Spinal cord (tissue), 10 donors: ENCODE measurements at places on chromosomes 5 and 9. TPM values are rescaled to one million over a fixed set of nuclear protein-coding genes. Genes with fewer than 3 reads are reported as not detected.
A peak's percentile ranks its signal among the peaks of the same experiment; 100 is the strongest.

Gene FBP2
- polyA plus RNA-seq: 0.14 TPM

DNA sequence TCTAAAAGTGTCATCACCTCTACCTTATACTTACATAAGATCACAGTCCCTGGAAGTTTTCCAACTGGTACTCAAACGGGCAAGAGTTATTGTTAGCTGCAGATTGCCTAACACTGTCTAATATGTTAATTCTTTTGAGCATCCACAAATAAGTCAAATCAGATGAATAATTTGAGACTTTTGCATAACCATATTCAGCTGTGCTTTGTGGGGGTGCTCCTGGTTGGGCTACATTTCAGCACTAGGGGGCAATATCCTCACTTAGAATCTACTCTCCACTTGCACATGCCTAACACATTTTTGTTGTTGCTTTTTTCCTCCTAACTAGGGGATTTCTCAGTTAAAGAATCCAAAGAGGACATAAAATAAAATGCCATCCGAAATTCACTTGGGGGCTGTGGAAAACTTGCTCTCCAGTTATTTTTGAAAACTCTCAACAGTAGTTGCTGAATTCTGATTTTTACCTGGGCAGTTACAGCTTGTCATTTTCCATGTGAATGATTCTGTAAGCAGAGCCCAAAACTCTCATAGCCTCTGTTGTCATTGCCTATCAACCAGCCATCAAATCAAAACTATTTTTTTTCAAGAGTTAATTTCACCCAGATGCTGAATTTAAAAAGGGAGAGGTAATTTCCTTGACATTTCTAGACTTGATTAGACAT lies 71.5 kb downstream of the TRIM36 start:
- no peak overlapping the region for H3K4me3 ChIP-seq
- H3K36me3 ChIP-seq: no peaks in the 10 kb centered on the region
- no peaks in the 10 kb centered on the region for H3K4me1 ChIP-seq
- DNase-seq: peak; percentile 19
- H3K27ac ChIP-seq: no peak overlapping the region

DNA sequence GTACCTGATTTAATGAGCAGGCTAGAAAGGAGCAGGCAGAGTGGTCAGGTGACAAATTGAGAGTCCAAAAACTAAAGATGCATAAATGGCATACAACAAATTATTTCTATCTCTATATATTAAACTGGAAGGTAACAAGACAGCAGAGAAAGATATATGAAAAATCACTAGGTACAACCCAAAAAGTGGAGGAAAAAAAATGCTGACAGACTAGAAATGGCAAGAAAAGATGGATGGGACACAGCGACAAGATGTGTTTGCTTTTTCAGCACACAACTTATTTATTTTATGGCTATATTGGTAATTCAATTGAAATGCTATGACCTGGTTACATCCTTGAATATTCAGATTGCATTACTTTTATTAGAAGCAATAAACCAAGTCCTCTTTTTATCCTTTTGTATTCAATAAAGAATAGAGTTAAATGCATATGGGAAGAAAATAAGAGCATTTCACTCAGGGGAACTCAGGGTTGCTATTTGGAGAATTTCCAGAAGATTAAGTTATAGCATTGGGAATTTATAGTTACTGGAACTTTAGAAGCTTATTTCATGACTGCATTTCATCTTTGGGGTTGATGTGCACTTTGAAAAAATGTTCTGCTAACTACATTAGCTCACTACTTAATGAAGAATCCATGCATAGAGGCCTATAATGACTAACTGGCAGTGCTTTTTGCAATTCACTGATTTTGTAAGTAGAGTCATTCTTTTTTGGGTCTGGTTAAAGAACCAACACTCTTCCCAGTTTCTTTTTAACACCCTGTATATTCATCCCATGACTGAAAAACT lies 566.6 kb upstream of the TUSC1 start:
- H3K4me3 ChIP-seq: no peak overlapping the region
- H3K4me1 ChIP-seq: no peaks in the 10 kb centered on the region
- no peaks in the 10 kb centered on the region for H3K27me3 ChIP-seq
- no peaks in the 10 kb centered on the region for H3K36me3 ChIP-seq
- DNase-seq: no peak
- no peak overlapping the region for H3K27ac ChIP-seq

DNA sequence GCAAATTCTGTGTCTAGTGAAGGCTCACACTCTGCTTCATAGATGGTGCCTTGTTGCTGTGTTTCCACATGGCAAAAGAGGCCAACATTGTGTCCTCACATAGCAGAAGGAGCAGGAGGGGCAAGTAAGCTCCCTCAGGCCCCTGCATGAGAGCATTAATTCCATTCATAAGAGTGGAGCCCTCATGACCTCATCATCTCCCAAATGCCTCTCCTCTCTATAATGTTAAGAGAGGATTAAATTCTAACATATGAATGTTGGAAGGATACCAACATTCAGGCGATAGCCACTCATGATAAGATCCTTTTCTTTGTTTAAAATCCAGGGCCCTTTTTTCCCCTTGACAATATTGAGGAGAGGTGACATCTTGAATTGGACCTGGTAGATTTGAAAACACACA lies 35.2 kb upstream of the PAM start:
- no peak for DNase-seq
- H3K27ac ChIP-seq: no peak overlapping the region
- H3K36me3 ChIP-seq: no peaks in the 10 kb centered on the region
- no peak overlapping the region for H3K4me3 ChIP-seq
- no peaks in the 10 kb centered on the region for H3K27me3 ChIP-seq

DNA sequence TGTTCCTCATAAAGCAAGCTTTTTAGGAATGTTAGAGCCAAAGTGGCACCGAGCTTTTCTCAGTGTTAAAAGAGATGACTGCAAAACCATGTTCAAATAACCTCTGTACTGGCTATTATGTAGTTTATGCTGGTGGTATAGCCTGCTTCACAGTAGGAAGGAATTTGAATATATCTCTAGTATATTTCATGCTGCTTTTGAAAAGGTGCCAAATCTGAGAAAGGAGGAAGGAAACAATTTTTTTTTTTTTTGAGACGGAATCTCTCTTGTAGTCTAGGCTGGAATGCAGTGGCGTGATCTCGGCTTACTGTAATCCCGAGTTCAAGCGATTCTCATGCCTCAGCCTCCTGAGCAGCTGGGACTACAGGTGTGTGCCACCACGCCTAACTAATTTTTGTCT lies 13.5 kb downstream of the CREBRF start:
- H3K36me3 ChIP-seq: no peaks in the 10 kb centered on the region
- no peaks in the 10 kb centered on the region for H3K4me1 ChIP-seq
- DNase-seq: no peak
- H3K27ac ChIP-seq: no peak overlapping the region
- no peak overlapping the region for H3K4me3 ChIP-seq

DNA sequence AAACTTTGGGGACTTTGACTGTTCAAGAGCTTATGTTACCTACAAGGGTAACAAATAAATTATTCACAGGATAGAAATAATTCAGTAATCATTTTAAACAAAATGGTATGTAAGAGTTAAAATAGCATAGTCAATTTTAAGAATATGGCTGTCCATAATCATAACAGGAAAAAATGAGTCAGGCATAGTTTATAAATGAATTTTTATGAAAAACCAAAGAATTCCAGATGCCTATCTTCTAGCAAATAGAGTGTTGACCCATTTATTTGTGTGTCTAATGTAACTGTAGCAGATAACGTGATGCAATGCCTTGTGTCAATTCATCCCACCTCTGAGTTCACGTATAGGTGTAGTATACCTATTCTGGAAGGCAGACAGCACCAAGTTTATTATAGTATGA lies 169.7 kb upstream of the CDH9 start:
- no peak overlapping the region for H3K27ac ChIP-seq
- no peaks in the 10 kb centered on the region for H3K27me3 ChIP-seq
- H3K4me1 ChIP-seq: no peaks in the 10 kb centered on the region
- DNase-seq: no peak

GRCh38 chr9:93467062-93467416 lies 13.7 kb upstream of the FAM120AOS start:
- H3K27me3 ChIP-seq: no peaks in the 10 kb centered on the region
- H3K4me3 ChIP-seq: no peak overlapping the region
- H3K27ac ChIP-seq: no peak overlapping the region
- peaks cover 12% of the 10 kb centered on the region for H3K4me1 ChIP-seq
- no peak for DNase-seq

DNA sequence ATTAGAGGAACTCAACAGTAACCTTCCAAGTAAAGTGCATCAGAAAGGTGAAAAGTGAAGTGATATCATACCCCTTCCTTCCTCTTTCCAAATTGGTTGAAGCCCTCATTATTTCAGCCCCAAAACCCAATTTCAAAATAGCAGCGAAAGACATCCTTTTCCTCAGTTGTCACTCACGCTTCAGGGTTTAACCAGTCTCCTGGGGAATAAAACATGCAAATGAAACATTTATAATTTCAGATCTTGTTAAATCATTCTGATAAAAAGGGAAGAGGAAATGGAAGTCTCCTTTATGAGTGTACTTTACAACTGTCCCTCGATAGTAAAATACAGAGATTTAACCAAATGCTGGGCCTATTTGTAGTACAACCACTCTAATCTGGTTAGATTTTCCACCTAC lies 22.5 kb downstream of the TRPM6 start:
- no peaks in the 10 kb centered on the region for H3K4me1 ChIP-seq
- no peak for DNase-seq
- no peaks in the 10 kb centered on the region for H3K27me3 ChIP-seq
- H3K36me3 ChIP-seq: no peaks in the 10 kb centered on the region
- H3K27ac ChIP-seq: no peak overlapping the region
